ENCODE measurements at places on chromosomes 11 and 22. TPM values are rescaled to one million over a fixed set of nuclear protein-coding genes. Genes with fewer than 3 reads are reported as not detected.

GRCh38 chr11:2223153-2223794, 47.1 kb downstream of the ASCL2 start:
- H3K36me3 ChIP-seq: no peaks in the 10 kb centered on the region
- H3K4me1 ChIP-seq: peaks cover 13% of the 10 kb centered on the region
- H3K4me3 ChIP-seq: no peak overlapping the region
- H3K27me3 ChIP-seq: 0 out of 2 replicates have a peak, but pooled peaks cover 8% of the 10 kb centered on the region

DNA sequence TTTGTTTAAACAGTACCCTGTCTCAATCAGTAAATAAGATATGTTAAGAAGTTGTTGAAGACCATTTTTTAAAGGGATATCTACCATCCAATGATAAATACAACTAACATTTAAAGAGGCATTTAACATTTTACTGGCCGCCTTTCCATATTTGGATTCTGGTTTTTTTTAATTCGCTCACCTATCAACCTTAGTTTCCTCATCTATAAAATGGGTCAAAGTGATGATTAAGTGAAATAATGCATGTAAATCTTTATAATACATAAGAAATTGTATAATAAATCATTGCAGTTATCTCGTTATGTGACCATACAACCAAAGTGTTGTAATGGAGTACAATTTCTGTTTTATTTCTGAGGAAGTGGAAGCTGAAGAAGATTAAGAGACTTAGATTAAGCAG, 17.7 kb upstream of the ATP5MG start:
- peaks cover 62% of the 10 kb centered on the region for H3K36me3 ChIP-seq
- H3K4me1 ChIP-seq: no peaks in the 10 kb centered on the region
- H3K27me3 ChIP-seq: no peaks in the 10 kb centered on the region
- no peak overlapping the region for H3K27ac ChIP-seq
- no peak overlapping the region for H3K4me3 ChIP-seq

DNA sequence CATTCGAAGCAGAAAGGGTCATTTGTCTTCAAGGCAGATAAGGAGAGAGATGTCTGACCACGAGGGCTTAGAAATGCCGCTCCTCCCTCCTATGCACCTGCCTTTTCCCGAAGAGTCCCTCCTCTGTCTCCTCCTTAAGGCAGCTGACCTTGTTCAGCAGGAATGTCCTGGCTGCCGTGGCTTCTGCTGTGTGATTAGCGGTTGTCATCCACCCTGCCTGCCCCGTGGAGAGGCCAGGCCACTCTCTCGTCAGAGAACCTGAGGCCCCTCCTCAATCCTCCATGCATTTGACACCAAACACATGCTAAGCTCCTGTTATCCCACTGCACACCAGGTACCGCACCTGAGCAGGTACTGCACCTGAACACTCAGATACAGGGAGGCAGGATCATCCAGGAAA, 834.6 kb downstream of the TBC1D22A start:
- no peaks in the 10 kb centered on the region for H3K36me3 ChIP-seq
- H3K27me3 ChIP-seq: no peaks in the 10 kb centered on the region
- H3K27ac ChIP-seq: no peak overlapping the region
- H3K4me3 ChIP-seq: no peak overlapping the region
- DNase-seq: no peak

DNA sequence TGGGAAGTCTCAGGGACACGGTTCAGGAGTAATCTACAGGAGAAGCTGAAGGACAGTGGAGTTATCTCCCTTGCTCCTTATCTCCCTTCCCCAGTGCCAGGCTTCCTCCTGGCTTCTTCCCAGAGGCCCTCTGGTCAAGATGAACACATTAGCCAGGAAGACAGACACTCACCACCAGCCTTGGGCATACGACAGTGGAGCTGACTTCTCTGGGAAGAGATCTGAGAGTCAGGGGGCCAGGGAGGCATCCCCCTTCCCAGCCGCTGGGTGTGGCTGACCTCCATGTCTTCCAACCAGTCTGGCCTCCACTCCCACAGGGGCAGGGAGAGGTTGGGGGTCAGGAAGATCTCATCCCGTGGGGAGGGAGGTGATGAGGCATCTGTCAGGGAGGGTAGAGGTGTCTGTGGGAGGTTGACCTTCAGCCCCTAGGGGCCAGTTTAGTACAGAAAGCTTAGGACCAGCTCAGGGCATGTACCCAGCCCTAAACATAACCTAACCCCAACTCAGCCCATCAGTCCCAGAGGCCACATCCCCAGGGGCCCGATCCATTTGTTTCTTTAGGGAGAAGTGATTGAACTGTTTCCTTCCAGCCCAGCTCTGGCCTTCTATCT, 12.7 kb downstream of the ROBO4 start:
- H3K4me1 ChIP-seq: no peaks in the 10 kb centered on the region
- H3K36me3 ChIP-seq: no peaks in the 10 kb centered on the region
- no peak for DNase-seq
- no peak overlapping the region for H3K4me3 ChIP-seq
- H3K27ac ChIP-seq: no peak overlapping the region
- H3K27me3 ChIP-seq: 0 out of 2 replicates have a peak, but pooled peaks cover 10% of the 10 kb centered on the region

- H3K4me3 ChIP-seq: no peak overlapping the region
- no peaks in the 10 kb centered on the region for H3K27me3 ChIP-seq
- no peak for DNase-seq
- no peaks in the 10 kb centered on the region for H3K36me3 ChIP-seq
Observed at GRCh38 chr11:5065027-5065426, 4.3 kb upstream of the OR52E1 start.

GRCh38 chr11:1240771-1241170, 17.9 kb downstream of the MUC5B start:
- DNase-seq: no peak
- H3K27ac ChIP-seq: no peak overlapping the region
- no peaks in the 10 kb centered on the region for H3K36me3 ChIP-seq
- no peaks in the 10 kb centered on the region for H3K4me1 ChIP-seq

MMP13 gene
- not detected for total RNA-seq

GRCh38 chr11:2547806-2548205, 103.0 kb downstream of the KCNQ1 start:
- no peaks in the 10 kb centered on the region for H3K4me1 ChIP-seq
- H3K27ac ChIP-seq: no peak overlapping the region
- DNase-seq: no peak
- H3K36me3 ChIP-seq: no peaks in the 10 kb centered on the region
- H3K4me3 ChIP-seq: no peak overlapping the region

DEFB131B gene
- total RNA-seq: not detected

GRCh38 chr22:49150801-49151221, 676.9 kb downstream of the BRD1 start:
- no peaks in the 10 kb centered on the region for H3K27me3 ChIP-seq
- H3K36me3 ChIP-seq: no peaks in the 10 kb centered on the region

PTPN5 gene
- 4.9 TPM for total RNA-seq

DNA sequence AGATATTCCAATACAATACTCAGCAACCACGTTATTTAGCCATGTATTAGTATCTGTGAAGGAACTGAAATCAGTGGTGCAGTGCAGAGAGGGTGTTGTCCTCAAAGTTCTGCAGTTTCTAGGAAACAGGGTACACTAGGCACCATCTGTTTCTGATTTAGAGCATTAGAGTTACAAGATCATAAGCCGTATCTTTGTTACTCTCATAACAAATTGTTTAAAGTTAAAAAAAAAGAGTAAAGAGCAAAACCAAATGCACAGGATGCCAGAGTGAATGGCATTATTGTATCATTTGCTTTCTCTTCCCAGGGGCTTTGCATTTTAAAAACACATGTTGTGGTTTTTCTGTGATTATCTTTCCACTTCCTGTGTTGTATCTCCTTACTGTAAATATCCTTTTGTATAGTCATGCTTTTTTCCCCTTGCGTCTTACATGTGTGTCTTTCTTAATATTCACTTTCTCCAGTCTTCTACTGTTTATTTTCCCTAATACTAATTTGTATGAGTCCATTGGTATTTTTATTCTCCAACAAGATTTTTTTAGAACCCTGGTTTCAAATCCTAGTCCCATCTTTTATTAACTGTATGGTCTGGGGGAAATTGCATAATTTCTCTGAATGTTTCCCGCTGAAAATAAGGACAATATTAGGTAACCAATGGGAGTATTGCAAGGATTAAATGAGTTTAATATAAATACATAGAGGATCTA, 15.2 kb upstream of the NUP160 start:
- no peak overlapping the region for H3K27ac ChIP-seq
- no peaks in the 10 kb centered on the region for H3K4me1 ChIP-seq
- no peaks in the 10 kb centered on the region for H3K27me3 ChIP-seq
- H3K4me3 ChIP-seq: no peak overlapping the region

OR2AG1 gene
- total RNA-seq: 0.04 TPM

DNA sequence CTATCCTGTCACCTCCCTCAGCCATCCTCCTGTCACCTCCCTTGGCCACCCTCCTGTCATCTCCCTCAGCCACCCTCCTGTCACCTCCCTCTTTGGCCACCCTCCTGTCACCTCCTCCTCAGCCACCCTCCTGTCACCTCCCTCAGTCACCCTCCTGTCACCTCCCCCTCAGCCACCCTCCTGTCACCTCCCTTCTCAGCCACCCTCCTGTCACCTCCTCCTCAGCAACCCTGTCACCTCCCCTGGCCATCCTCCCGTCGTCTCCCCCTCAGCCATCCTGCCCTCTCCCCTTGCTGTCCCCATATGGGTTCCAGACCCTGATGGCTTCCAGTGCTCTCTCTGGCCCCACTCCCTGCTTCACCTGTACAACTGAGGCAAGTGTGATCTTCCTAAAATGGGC, 61.8 kb downstream of the SCUBE1 start:
- H3K36me3 ChIP-seq: no peaks in the 10 kb centered on the region
- peaks cover 6% of the 10 kb centered on the region for H3K4me1 ChIP-seq
- no peak for DNase-seq
- no peaks in the 10 kb centered on the region for H3K27me3 ChIP-seq
- H3K4me3 ChIP-seq: no peak overlapping the region
- H3K27ac ChIP-seq: no peak overlapping the region

DNA sequence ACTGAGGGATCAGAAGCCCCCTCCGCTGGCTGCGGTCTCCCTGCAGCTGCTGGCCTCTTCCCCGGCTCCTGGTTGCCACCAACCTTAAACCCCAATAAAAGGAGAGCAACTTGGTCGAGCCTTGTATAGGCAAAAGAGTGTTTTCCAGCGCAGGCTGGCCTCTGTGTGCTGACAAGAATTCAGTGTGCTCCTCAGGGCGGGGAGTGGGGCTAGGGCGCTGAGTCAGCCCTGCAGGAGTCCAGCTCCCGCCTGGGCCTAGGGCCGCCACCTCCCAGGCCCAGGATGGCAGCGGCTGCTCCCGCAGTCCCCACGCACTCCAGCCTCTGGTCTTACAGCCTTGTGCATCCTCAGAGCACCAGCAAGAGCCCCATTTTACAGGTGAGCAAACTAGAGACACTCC, at the start of gene SHISAL1:
TSS of gene SHISAL1 (minus strand) at position 186 of the 400 bp plus-strand sequence. CDS start 12,006 bp downstream, outside the sequence.
- H3K27ac ChIP-seq: no peak within 1 kb of the TSS
- no peaks in the 10 kb centered on the region for H3K27me3 ChIP-seq
- DNase-seq: no peak
- H3K4me3 ChIP-seq: no peak within 1 kb of the TSS
- H3K36me3 ChIP-seq: no peaks in the 10 kb centered on the region

OR10D3 gene
- total RNA-seq: not detected

GRCh38 chr22:28443526-28443876, 236.1 kb downstream of the TTC28 start:
- no peaks in the 10 kb centered on the region for H3K36me3 ChIP-seq
- peak overlapping the region; percentile 71 for H3K4me3 ChIP-seq
- peak; percentile 86 for DNase-seq
- no peaks in the 10 kb centered on the region for H3K27me3 ChIP-seq

- no peaks in the 10 kb centered on the region for H3K27me3 ChIP-seq
- no peaks in the 10 kb centered on the region for H3K36me3 ChIP-seq
- H3K4me3 ChIP-seq: no peak overlapping the region
Observed at GRCh38 chr22:49306632-49307480, 520.8 kb downstream of the BRD1 start.

DNA sequence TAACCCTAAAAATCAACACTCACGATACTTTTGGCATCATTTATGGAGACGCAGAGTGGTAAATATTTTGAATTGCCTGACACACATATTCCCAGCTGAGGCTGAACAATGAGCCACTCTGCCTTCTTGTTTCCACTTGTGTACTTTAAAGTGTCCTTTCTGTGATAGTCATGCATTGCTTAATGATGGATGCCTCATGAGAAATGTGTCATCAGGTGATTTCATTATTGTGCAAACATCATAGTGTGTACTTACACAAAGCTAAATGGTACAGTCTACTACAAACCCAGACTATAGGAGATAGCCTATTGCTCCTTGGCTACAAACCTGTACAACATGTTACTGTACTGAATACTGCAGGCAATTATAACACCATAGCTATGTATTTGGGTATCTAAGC, 44.2 kb downstream of the MRE11 start:
- no peak overlapping the region for H3K27ac ChIP-seq
- no peak for DNase-seq
- H3K36me3 ChIP-seq: peaks cover 12% of the 10 kb centered on the region
- H3K27me3 ChIP-seq: no peaks in the 10 kb centered on the region
- H3K4me1 ChIP-seq: no peaks in the 10 kb centered on the region

OR56A1 gene
- 0.97 TPM for total RNA-seq

GAB4 gene
- 1.5 TPM for total RNA-seq

GRCh38 chr11:45485070-45485707, 180.2 kb downstream of the CHST1 start:
- DNase-seq: peak; percentile 30
- no peaks in the 10 kb centered on the region for H3K27me3 ChIP-seq
- no peak overlapping the region for H3K4me3 ChIP-seq

MFRP gene
- 0.03 TPM for total RNA-seq

GRCh38 chr22:26998129-26998528, 340.7 kb downstream of the MIAT start:
- 0 out of 2 replicates have a peak, but pooled peaks cover 4% of the 10 kb centered on the region for H3K4me1 ChIP-seq
- H3K27ac ChIP-seq: no peak overlapping the region
- no peaks in the 10 kb centered on the region for H3K36me3 ChIP-seq
- DNase-seq: no peak
- no peaks in the 10 kb centered on the region for H3K27me3 ChIP-seq

DNA sequence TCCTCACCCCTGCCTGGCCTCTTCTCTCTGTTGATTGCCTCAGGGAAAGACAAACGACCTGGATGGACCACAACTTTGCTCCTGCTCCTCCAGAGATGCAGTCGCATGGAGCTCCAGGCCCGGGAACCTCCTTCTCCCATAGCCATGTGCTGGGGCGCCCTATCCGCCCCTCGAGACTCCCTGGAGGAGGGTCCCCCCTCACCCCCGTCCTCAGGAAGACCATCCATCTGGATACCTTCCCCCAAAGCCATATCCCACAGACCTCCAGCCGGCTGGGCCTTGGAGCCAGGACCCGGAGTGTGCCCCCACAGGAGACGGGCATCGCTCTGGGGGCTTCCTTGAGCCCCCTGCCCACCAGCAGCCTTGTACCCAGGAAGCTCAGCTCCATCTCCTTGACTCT, 2.2 kb downstream of the SEPTIN3 start:
- H3K4me1 ChIP-seq: no peaks in the 10 kb centered on the region
- peaks cover 30% of the 10 kb centered on the region for H3K27me3 ChIP-seq
- H3K27ac ChIP-seq: no peak overlapping the region
- H3K36me3 ChIP-seq: no peaks in the 10 kb centered on the region
- H3K4me3 ChIP-seq: no peak overlapping the region

GRCh38 chr22:26410386-26410785, 18.7 kb upstream of the ASPHD2 start:
- no peaks in the 10 kb centered on the region for H3K4me1 ChIP-seq
- H3K36me3 ChIP-seq: no peaks in the 10 kb centered on the region
- H3K27ac ChIP-seq: no peak overlapping the region
- no peak for DNase-seq

GRCh38 chr11:75586395-75586794, 24.3 kb downstream of the SERPINH1 start:
- H3K4me3 ChIP-seq: no peak overlapping the region
- H3K27me3 ChIP-seq: no peaks in the 10 kb centered on the region
- H3K27ac ChIP-seq: no peak overlapping the region
- peaks cover 16% of the 10 kb centered on the region for H3K4me1 ChIP-seq
- H3K36me3 ChIP-seq: no peaks in the 10 kb centered on the region
- DNase-seq: no peak

HTR3A gene
- total RNA-seq: 8.1 TPM
